CD4-positive, alpha-beta T cell (primary cell): ENCODE measurements at places on chromosomes 4 and X. TPM values are rescaled to one million over a fixed set of nuclear protein-coding genes. Genes with fewer than 3 reads are reported as not detected.

GRCh38 chr4:74133786-74134499 lies 24.0 kb upstream of the MTHFD2L start:
- no peaks in the 10 kb centered on the region for H3K27me3 ChIP-seq
- no peaks in the 10 kb centered on the region for H3K4me1 ChIP-seq
- H3K27ac ChIP-seq: no peak overlapping the region
- H3K4me3 ChIP-seq: no peak overlapping the region
- no peak for DNase-seq
- H3K36me3 ChIP-seq: no peaks in the 10 kb centered on the region

DNA sequence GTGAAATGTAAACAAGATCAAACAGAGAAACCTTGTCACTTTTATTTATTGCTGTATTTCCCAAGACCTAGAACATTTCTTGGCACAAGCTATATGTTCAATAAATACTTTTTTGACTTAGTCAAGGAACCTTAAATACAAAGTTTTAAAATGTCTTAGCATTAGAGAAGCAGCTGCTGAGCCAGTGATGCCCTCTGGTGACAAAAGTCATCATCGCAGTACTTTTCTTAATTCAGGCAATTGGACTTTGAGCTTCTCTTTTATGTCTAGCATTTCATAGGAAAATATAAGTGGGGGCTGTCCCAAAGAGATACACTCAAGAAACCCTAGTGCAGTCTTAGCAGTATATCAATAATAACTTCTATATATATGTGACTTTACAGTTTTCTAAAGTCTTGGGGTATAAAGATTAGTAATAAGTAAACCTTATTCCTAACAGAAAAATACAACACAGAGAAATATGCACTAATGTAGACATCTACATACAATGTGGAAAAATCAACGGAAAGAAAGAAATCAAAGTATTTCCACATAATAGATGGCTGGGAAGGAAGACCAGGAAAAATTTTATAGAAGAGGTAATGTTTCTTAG lies 118.4 kb downstream of the DTHD1 start:
- no peak overlapping the region for H3K27ac ChIP-seq
- H3K4me3 ChIP-seq: no peak overlapping the region
- no peaks in the 10 kb centered on the region for H3K36me3 ChIP-seq
- peak; percentile 25 for DNase-seq

Gene SOD3
- total RNA-seq: not detected

GRCh38 chr4:128711361-128711760 lies 98.1 kb upstream of the JADE1 start:
- no peaks in the 10 kb centered on the region for H3K27me3 ChIP-seq
- peaks cover 10% of the 10 kb centered on the region for H3K4me1 ChIP-seq
- no peak for DNase-seq

Gene WDR17
- total RNA-seq: 0.64 TPM

DNA sequence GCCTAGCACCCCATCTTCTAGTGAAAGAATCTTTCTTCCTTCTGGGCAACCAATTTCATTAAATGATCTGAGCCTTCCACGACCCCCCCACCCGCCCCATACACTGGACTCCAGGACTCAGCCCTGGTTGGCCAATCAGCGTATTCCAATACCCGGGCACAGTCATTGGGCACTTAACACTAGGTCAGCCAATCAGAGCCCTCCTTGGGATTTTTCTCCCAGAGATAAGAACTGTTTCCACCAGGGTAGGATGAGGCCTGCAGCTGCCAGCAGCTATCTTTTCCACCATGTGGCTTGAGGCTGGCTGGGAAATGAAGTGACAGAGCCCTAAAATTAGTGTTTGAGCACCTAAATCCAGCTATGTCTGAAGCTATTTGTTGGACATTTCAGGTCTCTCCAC lies 418.8 kb downstream of the BCOR start:
- no peaks in the 10 kb centered on the region for H3K27me3 ChIP-seq
- DNase-seq: no peak
- H3K4me3 ChIP-seq: no peak overlapping the region
- no peak overlapping the region for H3K27ac ChIP-seq

GRCh38 chrX:40434947-40435346 lies 145.8 kb upstream of the ATP6AP2 start:
- no peaks in the 10 kb centered on the region for H3K27me3 ChIP-seq
- no peaks in the 10 kb centered on the region for H3K36me3 ChIP-seq
- H3K4me1 ChIP-seq: no peaks in the 10 kb centered on the region
- no peak for DNase-seq

Gene TMPRSS11F
- not detected for total RNA-seq

- DNase-seq: no peak
- H3K4me1 ChIP-seq: peaks cover 34% of the 10 kb centered on the region
- peak overlapping the region; percentile 79 for H3K4me3 ChIP-seq
- H3K27ac ChIP-seq: no peak overlapping the region
- peaks cover 6% of the 10 kb centered on the region for H3K36me3 ChIP-seq
Observed at GRCh38 chr4:55397126-55397436, 1.3 kb downstream of the TMEM165 start.

DNA sequence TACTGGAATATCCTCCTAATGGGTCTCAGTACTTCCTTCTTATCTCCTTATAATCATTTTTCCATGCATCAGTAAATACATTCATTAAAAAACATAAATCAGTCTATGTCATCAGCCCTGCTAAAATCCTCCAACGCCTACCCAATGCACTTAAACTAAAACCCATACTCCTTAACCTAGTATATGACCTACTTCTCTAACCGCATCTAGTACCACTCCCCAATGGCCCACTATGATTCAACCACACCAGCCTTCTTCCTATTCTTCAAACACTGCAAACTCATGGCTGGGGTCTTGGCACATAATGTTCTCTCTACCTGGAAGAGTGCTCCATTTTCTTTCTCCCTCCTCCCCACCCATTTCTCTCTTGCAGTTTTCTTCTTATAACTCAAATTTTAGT lies 18.7 kb downstream of the TEC start:
- H3K4me3 ChIP-seq: no peak overlapping the region
- no peak for DNase-seq
- H3K4me1 ChIP-seq: no peaks in the 10 kb centered on the region
- no peaks in the 10 kb centered on the region for H3K36me3 ChIP-seq

DNA sequence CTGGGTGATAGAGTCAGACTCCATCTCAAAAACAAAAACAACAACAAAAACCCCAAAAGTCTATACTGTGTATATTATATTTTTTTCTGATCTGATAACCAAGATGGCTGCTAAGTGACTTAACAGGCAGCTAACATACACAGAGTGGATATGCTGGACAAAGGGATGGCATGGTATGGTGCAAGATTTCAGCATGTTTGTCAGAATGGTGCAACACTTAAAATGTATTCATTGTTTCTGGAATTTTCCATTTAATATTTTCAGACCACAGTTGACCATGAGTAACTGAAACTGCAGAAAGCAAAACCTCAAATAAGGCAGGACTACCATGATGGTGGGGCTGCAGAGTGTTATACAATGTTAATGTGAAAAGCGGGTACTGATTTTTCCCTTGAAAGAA lies 6.1 kb upstream of the BOD1L1 start:
- H3K4me1 ChIP-seq: no peaks in the 10 kb centered on the region
- no peak for DNase-seq
- no peaks in the 10 kb centered on the region for H3K36me3 ChIP-seq
- no peak overlapping the region for H3K4me3 ChIP-seq

- no peaks in the 10 kb centered on the region for H3K36me3 ChIP-seq
- H3K4me3 ChIP-seq: no peak overlapping the region
- peaks cover 30% of the 10 kb centered on the region for H3K4me1 ChIP-seq
- H3K27ac ChIP-seq: no peak overlapping the region
- DNase-seq: no peak
- peaks cover 46% of the 10 kb centered on the region for H3K27me3 ChIP-seq
Observed at GRCh38 chr4:125319311-125319710, 4.6 kb downstream of the FAT4 start.

GRCh38 chr4:12221031-12221430 lies 792.3 kb upstream of the HS3ST1 start:
- H3K4me1 ChIP-seq: no peaks in the 10 kb centered on the region
- no peak overlapping the region for H3K27ac ChIP-seq
- H3K4me3 ChIP-seq: no peak overlapping the region
- DNase-seq: no peak
- H3K27me3 ChIP-seq: no peaks in the 10 kb centered on the region
- H3K36me3 ChIP-seq: no peaks in the 10 kb centered on the region

DNA sequence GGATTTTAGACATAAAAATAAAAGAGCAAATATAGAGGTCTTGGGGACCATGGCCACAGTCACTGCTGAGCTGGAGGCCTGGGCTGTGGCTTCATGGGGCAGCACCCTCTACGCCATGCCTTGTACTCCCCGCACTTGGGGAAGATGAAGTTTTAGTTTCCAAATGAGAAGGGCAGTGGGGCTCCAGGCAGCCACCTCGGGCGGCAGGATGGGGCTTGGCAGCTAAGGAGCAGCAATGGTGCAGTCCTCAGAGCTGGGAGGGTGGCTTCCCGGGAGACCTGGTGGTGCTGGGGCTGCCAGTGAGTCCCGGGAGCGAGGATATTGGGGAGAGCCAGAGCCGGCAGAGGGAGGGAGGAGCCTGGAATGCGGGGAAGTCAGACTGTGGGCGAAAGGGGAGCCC lies 2.4 kb downstream of the CXCR3 start:
- H3K27ac ChIP-seq: no peak overlapping the region
- H3K4me3 ChIP-seq: peak overlapping the region; percentile 65
- H3K36me3 ChIP-seq: peaks cover 33% of the 10 kb centered on the region
- H3K4me1 ChIP-seq: peaks cover 60% of the 10 kb centered on the region
- H3K27me3 ChIP-seq: no peaks in the 10 kb centered on the region
- DNase-seq: no peak
